ENCODE measurements at places on chromosomes 7 and 10.

DNA sequence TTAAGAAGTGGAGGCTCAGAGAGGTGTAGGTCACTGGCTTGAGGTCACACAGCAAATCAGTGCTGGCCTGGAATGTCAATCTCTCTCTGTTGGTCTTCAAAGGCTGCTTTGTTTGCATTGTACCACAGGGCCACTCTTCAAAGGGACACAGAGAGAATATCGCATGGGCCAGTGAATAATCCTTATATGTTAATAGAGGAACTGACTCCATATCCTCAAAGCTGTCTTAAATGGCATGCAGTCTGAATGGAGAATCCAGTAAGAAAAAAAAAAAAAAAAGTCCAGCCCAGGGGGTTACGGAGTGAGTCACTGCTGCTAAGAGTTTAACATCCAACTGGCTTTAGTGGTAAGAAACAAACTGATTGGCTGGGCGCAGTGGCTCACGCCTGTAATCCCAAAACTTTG lies 54.1 kb downstream of the NRAP start:
- DNase-seq, result no peak

GRCh38 chr7:105594034-105594433 lies 12.7 kb upstream of the EFCAB10 start:
- DNase-seq, result no peak

DNA sequence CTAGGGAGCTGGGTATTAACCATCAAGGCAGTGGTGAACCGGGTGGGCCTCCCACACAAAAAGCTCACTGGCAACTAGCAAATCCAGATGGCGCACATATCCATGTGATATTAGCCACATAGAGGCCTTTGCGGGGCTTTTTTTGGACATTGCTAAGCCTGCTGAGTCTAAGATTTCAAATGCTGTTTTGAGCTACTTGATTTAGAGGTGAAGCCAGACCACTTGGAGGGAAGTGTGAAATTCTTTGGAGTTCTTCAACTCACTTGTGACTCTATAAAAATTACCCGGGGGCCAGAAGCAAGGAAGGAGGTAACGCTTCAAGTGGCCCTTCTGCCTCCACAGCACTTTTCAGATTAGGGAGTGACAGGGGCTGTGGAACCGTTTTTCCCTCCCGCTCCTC lies 619.8 kb upstream of the GALNT17 start:
- DNase-seq, result no peak

GRCh38 chr10:124436191-124436638 lies 13.6 kb downstream of the NKX1-2 start:
- no peak for DNase-seq

- no peak for DNase-seq
These were observed 9.9 kb upstream of the NPVF start for GRCh38 chr7:25238066-25238725.

- DNase-seq, result no peak
These were observed 445.3 kb upstream of the MGMT start for GRCh38 chr10:129021594-129022304.

DNA sequence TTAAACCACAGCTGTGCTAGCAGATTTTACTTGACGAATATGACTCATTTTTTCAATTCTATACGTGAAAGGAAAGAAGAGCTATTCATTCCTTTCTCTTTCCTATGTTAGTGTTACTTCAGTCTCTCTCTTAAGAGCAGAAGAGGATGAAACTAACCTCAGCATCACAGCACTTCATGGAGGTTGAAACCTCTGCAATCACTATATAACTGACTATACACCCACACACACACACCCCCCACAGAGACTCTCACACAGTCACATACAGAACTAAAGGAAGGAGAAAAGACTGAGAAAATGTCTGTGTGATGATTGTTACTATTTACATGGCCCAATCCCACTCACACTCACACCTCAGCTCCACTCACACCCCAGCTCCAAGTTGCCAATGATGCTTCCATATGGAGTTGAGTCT lies 104.2 kb downstream of the KIF20B start:
- no peak for DNase-seq

DNA sequence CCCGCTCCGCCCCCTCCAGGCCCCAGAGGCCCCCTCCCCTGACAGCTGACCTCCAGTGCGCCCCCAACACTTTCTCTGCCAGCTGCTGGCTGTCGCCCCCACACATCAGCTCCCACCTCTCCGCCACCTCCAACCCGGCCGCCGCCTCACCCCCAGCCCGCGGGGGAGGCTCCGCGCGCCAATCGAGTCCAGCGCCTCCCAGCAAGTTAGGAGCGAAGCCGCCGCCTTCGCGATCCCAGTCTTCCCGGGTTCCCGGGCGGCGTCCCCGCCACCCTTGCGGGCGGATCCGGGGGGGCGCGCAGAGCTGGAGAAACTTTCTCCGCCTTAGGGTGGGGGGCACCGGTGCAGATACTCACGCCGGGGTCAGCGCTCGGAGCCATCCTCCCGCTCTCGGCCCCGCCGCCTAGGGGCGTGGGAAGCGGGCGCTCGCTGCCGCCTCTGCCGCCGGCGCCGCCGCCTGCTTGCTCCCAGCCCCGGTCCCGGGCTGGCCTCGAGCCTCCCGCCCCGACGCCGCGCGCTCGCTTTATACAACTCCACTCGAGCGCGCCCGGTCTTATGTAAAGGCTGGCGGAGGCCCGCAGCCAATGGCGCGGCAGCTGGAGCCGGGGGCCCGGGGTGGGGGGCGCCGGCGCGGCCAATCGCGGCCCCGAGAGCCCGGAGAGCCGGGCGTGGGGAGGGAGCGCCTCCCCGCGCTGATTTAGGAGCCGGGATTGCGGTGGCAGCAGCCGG lies at the start of gene CRTAC1:
CRTAC1 (minus strand) TSS at position 529 of the 729 bp plus-strand sequence; CDS start at position 380, 149 bp downstream.
- DNase-seq, result peak; percentile 75

GRCh38 chr10:2914741-2915140 lies 152.6 kb upstream of the PFKP start:
- DNase-seq, result no peak

DNA sequence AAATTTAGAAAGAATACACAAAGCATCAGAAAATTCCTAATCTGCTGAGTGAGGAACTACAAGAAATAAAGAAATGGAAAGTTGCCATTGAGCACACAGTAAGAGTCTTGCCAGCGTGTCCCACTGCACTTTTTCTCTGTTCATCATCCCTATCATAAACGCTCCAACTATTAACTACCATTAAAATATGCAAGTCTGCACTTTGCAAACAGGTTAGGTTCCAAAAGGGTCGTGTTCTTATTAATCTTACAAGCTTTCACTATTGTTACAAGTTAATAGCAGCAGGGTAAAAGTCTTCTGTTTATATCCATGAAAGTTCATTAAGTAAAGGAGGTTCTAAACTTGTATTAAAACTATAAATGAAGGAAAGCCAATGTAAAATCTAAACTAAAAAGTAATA lies 5.2 kb upstream of the JMJD1C start:
- DNase-seq, result no peak

DNA sequence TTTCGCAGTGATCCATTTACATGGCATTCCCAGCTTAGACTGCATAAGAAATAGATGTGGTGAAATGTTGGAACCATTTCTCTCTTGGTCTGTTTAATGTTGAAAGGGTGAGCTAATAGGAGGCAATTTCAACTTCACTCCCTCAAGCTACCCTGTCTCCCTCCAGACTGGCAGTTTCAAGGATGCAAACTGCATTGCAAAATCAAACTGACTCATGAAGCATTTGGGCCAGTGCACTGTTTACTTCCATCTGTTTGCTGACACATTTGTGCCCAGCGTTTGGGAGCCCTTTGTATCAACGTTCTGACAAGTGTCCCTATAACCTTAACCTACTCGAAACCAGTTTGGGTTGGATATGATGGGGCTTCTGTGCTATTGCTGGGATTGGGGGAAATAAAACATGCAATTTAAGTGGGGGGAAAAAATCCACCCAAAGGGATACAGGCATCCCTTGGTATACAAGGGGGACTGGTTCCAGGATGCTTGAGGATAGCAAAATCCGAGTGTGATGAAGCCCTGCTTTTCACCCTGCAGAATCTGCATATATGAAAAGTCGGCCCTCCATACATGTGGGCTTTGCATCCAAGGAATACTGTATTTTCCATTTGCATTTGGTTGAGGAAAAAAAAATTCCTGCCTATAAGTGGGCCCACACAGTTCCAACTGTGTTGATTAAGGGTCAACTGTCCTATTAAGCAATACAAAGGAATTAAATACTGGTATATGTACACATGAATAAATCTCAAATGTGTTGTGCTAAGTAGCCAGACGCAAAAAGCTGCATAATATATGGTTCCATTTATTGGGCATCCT lies 15.6 kb downstream of the RHEB start:
- no peak for DNase-seq

DNA sequence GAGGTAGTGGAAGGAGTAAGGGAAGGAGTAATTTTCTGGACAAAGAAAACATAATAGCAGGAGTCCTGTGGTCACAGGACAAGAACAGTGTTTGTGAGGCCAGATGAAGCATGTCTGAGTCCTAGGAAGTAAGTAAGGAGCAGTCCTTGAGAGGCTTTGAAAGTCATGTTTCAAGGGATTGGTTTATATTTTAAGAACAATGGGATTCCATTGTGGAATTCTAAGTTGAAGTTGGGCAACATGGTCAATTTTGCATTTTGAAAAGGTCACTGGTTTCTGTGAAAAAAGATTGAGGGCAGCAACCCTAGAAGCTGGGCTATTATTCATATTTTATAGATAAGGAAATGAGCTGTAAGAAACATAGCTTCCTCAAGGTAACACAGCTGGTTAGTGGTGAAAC lies 10.8 kb upstream of the SLC25A28 start:
- DNase-seq, result no peak

GRCh38 chr10:5534880-5535856 lies 10.4 kb downstream of the CALML3 start:
- no peak for DNase-seq

DNA sequence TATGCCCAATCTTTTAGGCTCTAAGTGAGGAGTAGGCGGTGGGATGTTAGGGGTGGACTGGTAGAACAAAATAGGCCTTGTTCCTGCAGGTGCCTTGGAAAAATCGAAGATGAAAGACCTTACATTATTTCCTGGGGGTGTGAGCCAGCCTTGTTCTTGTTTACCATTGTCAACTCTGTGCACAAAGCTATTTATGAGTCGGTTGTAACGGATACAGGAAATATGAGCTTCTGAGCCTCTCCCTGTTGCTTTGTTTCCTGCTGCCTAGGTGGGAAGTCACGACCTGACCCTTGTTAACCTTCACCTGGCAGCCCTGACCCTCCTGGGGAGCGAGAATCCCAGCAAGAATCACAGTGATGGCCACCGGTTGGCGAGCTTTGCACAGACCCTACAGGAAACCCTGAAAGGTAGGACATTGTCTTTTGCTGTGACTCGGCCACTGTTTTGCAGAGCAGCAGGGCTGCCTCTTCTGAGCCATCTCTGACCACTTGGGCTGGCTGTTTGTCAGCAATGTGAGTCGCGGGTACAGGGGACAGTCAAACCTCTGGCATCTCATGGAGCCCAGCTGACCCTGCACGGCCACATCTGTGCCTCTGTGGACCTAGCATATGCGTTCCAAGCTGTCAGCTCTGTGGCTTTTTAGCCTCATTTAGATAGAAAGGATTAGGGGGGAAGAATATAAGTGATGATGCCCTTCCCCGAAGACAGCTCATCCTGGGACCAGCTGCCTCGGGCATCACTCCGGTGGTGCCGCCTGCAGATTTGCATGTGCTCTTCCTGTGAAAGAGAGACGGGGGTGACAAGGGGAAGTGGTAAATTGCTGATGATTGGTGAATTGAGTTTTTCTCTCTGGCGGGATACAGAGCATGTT lies 102.1 kb upstream of the ANLN start:
- no peak for DNase-seq

- DNase-seq, result no peak
These were observed 352.0 kb downstream of the KCNMA1 start for GRCh38 chr10:77285529-77286182.

- DNase-seq, result no peak
These were observed 316.5 kb downstream of the ADARB2 start for GRCh38 chr10:1420661-1421362.

DNA sequence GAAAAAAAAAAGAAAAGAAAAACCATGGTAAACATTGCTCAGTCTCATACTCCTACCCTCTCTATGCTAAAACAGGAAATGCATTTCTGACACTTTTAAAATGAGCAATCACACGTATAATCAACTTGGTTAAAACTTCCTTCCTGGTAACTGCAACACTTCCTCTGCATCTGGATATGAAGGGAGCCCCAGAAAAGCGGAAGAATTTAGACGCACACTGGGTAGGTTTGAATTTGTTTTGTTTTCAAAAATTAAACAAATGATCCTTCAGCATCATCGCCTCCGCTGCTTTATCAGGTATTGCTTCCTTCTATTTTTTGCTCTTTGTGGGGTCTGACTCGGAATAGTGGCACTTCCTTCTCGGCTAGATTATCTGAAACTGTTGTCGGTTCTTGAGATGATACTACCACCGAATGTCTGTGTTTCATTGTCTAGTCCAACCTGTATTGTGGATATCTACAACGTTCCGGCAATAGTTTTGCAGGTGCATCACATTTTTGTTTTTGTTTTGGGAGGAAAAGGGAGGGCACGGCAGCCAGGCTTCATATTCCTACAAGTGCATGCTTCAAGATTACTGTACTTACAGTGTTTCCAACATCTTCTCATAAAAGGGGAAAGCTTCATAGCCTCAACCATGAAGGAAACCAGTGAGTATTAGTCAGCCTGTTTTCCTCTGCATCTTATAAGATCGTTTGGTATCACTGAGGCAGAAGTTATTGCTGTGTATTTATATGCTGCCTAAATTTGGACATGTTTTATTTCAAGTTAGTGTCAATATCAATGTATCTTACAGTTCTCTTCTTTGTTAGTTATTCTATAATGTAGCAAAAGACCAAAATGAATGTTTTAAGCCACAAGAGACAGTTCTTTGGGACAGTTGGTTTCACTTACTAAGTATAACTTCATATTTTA lies at the start of gene PIK3CG:
PIK3CG (plus strand) TSS at position 153 of the 912 bp plus-strand sequence. CDS start 2,280 bp downstream, outside the sequence.
- DNase-seq, result no peak

GRCh38 chr7:145009876-145010275 lies 174.0 kb upstream of the TPK1 start:
- DNase-seq, result no peak

- DNase-seq, result no peak
These were observed 94.1 kb downstream of the SH3PXD2A start for GRCh38 chr10:103761075-103761920.

- no peak for DNase-seq
These were observed 13.4 kb downstream of the SLC13A4 start for GRCh38 chr7:135714534-135715009.

GRCh38 chr7:81819861-81820260 lies 50.0 kb upstream of the HGF start:
- no peak for DNase-seq

DNA sequence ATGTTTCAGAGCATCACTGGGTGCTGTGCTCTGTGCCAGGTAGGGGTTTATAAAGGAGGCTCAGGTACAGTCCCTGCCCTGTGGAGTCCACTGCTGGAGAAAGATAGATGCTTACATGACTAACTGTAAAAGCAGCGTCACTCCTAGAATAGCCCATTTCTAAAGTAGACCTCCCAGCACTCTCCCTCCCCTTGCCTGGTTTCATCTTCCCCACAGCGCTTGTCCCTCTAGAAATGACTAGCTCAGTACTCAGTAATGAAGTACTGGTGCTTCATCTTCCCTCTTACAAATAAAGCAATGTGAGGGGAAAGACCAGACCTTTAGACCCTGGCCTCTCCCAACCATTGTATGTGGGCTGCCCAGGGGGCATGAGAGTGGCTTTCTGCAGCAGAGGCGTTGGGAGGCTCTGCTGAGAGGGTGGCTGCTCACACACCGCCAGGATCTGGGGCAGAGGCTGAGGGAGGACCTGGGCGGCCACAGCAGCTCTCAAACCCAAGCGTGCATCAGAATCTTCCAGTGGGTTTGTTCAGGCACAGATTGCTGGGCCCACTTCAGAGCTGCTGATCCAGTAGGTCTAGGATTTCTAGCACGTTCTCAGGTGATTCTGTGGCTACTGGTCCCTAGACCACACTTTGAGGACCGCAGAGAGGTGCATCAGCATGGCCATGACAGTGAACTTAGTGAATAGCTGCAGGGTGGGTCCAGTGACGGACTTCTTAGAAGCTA lies 110.3 kb upstream of the ANLN start:
- DNase-seq, result no peak
